Smooth muscle cell of the brain vasculature (primary cell): ENCODE measurements at places on chromosomes 4 and X.

- no peak for DNase-seq
Measured at GRCh38 chr4:185716577-185717376, 95.2 kb downstream of the SORBS2 start.

DNA sequence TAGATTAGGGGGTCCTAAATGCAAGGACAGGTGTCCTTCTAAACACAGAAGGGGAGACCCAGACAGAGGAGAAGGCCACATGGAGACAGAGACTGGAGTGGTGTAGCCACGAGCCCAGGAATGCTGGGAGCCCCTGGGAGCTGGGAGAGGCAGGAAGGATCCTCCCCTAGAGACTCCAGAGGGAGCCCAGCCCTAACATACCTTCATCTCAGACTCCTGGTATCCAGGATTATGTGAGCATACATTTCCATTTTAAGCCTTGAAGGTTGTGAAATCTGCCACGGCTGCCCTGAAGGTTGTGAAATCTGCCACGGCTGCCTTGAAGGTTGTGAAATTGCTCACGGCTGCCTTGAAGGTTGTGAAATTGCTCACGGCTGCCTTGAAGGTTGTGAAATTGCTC, 148.4 kb downstream of the ASMT start:
- DNase-seq, result no peak

DNA sequence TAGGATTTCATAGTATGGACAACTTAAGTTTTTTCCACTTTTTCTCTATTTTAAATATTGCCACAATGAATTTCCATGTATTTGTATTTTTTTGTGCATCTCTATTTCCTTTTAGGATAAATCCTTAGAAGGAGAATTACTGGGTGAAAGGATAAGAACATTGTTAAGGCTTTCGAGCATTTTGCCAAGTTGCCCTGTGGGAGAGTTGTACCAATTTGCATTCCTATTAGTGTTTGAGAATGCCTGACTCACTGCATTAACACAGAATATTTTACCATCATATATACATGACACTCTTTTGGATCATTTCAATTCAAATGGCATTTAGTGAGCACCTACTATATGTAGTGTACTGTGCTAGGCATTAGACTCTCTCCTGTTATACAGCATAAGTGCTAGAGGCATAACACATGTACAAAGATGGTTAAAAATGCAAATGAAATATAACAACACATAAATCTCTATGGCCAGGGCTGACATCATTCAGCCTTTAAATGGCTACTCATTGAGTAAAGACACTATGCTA, 57.0 kb downstream of the PLAC1 start:
- no peak for DNase-seq

DNA sequence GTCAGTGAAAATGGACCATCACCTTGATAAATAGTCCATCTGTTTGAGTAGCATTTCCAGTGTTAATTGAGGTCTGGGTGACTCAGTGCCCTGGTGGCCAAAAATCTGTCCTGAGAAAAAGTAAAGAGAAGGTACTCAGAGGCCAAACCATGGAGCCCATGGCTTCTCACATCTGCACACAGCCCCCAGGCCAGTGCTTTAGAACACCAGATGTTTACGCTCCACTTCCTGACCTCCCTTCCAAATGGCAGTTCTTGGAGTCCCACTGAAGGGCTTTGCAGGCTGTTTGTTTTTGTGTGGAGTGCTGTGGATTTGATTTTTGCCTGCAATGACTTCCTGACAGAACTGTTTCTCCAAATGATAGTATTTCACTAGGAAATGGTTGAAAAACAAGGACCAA, 60.2 kb upstream of the GPC4 start:
- no peak for DNase-seq

DNA sequence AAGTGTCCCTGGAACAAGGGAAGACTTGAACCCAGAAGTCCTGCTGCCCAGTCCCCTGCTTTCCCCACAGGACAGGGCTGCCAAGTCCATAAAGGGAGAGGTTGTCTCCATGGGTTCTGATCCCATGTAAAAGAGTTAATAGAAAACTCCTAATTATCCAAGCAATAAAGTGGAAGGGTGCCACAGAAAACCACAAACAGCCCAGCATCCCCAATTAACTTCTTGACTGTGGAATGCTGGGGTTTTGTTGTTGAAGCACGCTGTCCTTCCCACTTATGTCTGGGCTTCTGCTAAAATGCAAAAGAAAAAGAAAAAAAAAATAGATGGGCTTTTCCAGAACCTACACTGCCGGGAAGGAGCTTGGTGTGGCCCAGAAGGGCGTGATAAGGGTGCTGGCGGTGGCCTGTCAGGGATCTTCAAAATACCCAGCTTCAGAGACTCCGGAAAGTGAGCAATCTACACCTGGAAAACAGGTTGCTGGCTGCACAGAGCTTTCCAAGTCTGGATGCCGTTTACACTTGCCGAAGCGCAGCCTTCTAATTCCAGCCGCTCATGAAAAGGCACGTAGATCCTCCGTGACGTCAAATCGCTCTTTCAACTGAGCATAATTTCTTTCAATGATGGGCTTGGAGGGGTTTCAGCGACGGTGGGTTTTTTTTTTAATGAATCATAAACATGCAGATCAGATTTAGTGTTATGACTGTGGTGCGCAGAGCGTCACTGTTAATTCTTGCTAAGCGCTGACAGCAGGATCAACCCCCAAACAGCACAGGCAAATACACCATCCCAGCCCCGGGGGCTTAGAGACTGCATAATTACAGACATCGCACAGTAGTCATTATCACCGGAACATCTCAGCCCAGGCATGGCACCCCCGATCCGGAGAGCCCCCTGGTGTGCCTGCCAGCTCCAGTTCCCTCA, 197.6 kb downstream of the BCOR start:
- DNase-seq, result no peak

DNA sequence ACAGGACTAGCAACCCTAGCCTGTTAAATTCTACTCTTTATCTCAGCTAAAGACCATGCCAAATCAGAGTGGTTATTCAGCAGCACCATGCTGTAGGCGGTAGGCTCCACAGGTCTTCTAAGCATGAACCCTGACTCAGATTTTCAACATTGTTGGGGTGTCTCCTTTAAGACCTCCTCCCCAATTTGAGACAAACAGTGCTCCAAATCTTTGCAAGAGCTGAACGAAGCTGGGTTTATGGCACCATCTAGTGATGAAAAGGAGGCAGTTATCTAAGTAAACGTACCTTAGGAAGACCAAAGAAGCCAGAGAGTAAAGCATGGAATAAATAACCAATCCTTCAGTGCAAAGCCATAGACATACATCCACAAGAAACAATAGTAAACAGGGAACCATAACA, 334.5 kb upstream of the SLC7A11 start:
- peak; percentile 21 for DNase-seq
